ENCODE measurements at places on chromosomes 3 and 15.

- no peak for DNase-seq
Measured at GRCh38 chr3:140597364-140597763, 80.5 kb upstream of the TRIM42 start.

DNA sequence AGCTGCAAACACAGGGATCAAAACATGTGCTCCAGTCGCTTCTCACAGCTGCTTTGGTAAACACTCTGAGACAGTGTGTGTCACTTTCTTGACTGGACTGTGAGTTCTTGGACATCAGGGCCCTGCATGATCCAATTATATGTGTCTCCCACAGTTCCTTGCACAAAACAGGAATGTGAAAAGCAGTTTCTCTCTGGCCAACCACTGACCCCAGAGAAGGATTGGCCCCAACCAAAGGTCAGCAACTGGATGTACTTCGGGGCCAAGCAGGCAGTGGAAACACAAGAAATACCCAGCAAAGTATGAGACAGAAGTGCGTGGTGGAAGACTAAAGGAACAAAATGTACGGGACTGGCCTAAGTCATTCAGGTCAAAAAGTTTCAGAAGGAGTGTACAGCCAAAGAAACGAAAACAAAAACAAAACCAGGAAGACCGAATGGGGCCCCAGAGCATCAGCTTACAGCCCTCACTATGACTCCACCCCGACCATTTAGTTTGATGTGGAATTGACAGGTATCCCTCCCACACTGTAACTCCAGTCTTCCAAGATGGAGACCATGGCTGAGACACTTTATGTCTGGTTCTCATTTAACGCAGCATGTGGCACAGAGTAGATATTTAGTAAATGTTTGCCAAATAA lies 76.7 kb upstream of the LPP start:
- DNase-seq: no peak

GRCh38 chr3:162141272-162141791 lies 644.7 kb downstream of the OTOL1 start:
- DNase-seq: no peak

- no peak for DNase-seq
Measured at GRCh38 chr3:17946619-17947018, 204.2 kb upstream of the TBC1D5 start.

DNA sequence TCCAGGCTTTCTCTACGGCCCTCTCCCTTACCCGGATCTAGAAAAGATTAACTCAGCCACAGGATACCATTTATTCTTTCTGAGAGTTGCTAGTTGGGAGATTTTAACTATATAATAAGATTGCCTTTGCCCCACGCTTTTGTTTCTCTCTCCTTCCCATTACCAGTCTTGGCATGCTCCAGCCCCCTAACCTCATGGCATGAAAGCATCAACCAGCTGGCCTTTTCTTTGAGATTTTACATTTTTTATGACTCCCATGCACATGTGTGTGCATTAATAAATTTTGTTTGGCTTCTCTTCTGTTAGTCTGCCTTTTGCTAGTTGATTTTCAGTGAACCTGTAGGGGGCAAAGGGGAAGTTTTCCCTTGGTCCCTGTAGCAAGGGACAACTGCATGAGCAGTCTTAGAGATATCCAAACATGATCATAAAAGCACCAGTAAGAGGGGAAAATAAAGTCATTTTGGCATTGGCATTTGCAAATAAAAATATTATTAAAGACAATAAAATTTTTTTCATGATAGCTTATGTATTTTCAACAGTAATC lies 73.6 kb downstream of the OXSM start:
- no peak for DNase-seq

Measured in stimulated activated CD4-positive, alpha-beta T cell treated with anti-CD3 and anti-CD28 coated beads, Interleukin-15, amount 100 ng/mL, for 48 hours (primary cell).